ENCODE measurements at places on chromosomes 12 and 14. TPM values are rescaled to one million over a fixed set of nuclear protein-coding genes. Genes with fewer than 3 reads are reported as not detected.

The TRIM9 gene
- total RNA-seq = 1.6 TPM

The ASIC1 gene
- 4.9 TPM for total RNA-seq

The HIF1A gene
- total RNA-seq = 553 TPM

The AMDHD1 gene
- total RNA-seq = 0.63 TPM

The HOXC9 gene
- total RNA-seq = 0.65 TPM

The ANG gene
- 4.8 TPM for total RNA-seq

The TAS2R9 gene
- total RNA-seq = 0.09 TPM

The HNF1A gene
- 0.09 TPM for total RNA-seq

The RASAL1 gene
- total RNA-seq = not detected

The COL2A1 gene
- not detected for total RNA-seq

The TMEM132D gene
- total RNA-seq = not detected

The RNASE7 gene
- not detected for total RNA-seq

The SLC4A8 gene
- total RNA-seq = 4.7 TPM

The TMEM229B gene
- 0.81 TPM for total RNA-seq

The SERPINA12 gene
- total RNA-seq = not detected

The CCDC38 gene
- total RNA-seq = not detected

The RFX4 gene
- total RNA-seq = not detected

The KCNJ8 gene
- total RNA-seq = 2.1 TPM

The KCNMB4 gene
- 2.0 TPM for total RNA-seq

The LRR1 gene
- total RNA-seq = 33.4 TPM

Measured in fibroblast of the aortic adventitia (primary cell).